Activated T-cell treated with anti-CD3 and anti-CD28 coated beads, Interleukin-2, amount 50 U/mL, for 72 hours (primary cell): ENCODE measurements at places on chromosomes 12 and 14. TPM values are rescaled to one million over a fixed set of nuclear protein-coding genes. Genes with fewer than 3 reads are reported as not detected.

SIX6 gene
- not detected for total RNA-seq

GRIP1 gene
- total RNA-seq = 0.44 TPM

LRP10 gene
- total RNA-seq = 66.5 TPM

DNA sequence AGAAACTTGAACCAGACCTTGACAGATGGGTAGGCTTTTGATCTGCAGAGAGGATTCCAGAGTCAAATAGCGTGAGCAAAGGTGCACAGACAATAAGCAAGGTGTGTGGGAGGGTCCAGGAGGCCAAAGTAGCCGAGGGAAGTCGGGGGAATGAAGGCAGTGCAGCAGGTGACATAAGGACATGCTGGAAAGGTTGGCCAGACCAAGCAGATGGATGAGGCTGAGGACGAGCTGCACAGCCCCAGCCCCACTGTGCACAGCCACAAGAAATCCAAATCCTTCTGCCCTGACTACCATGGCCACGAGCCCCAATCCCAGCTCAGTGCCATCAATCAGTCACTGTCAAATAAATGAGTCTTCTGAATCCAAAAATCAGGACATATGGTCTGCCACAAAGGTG is 5.4 kb downstream of the TTC7B start:
- H3K27ac ChIP-seq = no peak overlapping the region
- H3K27me3 ChIP-seq = peaks cover 11% of the 10 kb centered on the region
- DNase-seq = no peak

DNA sequence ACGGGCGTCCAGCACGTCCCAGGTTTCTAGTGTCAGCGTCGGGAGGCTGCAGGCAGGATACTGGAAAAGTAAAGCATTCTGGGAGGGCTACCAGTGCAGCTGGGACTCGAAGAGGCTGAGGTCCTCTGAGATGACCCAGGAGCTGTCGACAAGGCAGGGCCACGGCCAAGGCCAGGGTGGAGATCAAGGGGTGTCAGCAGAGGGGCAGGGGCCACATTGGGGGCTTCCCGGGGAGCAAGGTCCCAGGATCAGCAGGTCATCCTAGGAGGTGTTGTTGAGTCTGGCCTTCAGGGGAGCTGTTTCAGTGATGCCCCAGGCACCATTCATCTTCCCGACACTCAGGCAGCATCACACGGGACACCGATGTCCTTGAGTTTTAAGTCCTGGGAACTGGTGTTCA is 377.8 kb upstream of the SFSWAP start:
- H3K36me3 ChIP-seq = no peaks in the 10 kb centered on the region
- DNase-seq = no peak
- no peaks in the 10 kb centered on the region for H3K4me1 ChIP-seq
- H3K27me3 ChIP-seq = no peaks in the 10 kb centered on the region
- H3K27ac ChIP-seq = no peak overlapping the region

DNA sequence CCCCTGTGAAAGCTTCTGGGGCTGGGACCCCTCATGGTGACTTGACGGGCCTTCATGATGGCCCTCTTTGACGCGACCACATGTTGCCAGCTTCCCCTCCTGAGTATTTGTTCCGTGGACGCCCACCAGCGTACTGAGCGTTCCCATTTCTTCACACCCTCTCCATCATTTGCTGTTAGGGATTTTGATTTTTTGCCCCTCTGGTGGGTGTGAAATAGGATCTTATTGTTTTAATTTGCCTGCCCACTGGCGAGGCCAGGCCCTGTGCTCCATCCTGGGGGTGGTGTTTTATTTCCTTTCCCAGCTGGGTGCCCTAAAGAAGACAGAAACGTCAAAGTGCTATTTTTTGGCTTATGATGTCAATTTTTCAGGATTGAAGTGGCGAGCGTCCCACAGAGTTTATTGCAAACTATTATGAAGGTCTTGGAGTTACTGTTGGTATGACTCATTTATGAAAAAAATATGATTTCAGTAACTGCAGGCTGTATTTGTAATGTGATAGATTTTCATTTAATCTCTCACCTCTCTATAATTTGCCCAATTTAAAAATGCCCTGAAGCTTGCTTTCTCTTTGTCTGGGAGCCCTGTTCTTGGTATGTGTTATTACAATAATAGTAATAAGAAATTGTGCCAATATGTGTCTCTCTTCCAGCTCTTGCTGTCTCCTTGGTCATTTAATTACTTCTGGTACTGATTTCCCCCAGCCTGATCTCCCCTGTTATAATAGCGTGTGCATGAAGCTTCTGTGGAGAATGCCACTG is 99.6 kb downstream of the SLC25A47 start:
- no peak overlapping the region for H3K27ac ChIP-seq
- peaks cover 1% of the 10 kb centered on the region for H3K36me3 ChIP-seq
- no peak overlapping the region for H3K4me3 ChIP-seq
- peaks cover 7% of the 10 kb centered on the region for H3K4me1 ChIP-seq
- H3K27me3 ChIP-seq = no peaks in the 10 kb centered on the region

GRCh38 chr12:122127839-122128238 is 46.2 kb downstream of the IL31 start:
- peaks cover 2% of the 10 kb centered on the region for H3K36me3 ChIP-seq
- no peak for DNase-seq
- no peak overlapping the region for H3K4me3 ChIP-seq
- H3K27me3 ChIP-seq = no peaks in the 10 kb centered on the region
- H3K4me1 ChIP-seq = peaks cover 11% of the 10 kb centered on the region

GRCh38 chr12:131357185-131357747 is 353.6 kb upstream of the SFSWAP start:
- H3K4me1 ChIP-seq = no peaks in the 10 kb centered on the region
- no peaks in the 10 kb centered on the region for H3K36me3 ChIP-seq
- H3K27ac ChIP-seq = no peak overlapping the region
- H3K4me3 ChIP-seq = no peak overlapping the region
- DNase-seq = no peak
- H3K27me3 ChIP-seq = peaks cover 39% of the 10 kb centered on the region

DNA sequence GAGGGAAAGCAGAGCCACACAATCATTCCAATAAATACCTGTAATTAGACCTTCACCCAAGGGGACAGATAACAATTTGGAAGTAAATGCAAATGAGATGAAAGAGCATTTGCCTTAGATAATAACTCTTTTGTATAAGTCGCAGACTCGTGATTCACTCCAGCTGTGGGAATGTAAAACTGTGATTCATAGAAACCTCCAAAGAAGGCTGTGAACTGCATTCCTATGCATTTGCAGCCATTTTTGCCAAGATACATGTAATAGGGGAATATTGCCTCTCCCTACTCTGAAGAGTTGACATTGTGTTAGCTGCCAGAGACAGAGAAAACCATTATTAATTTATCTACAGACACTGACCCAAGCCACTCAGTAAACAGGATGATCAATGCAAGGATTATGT is 181.9 kb upstream of the ARHGAP5 start:
- no peak for DNase-seq
- no peaks in the 10 kb centered on the region for H3K4me1 ChIP-seq
- no peak overlapping the region for H3K27ac ChIP-seq
- no peak overlapping the region for H3K4me3 ChIP-seq
- no peaks in the 10 kb centered on the region for H3K27me3 ChIP-seq

DNA sequence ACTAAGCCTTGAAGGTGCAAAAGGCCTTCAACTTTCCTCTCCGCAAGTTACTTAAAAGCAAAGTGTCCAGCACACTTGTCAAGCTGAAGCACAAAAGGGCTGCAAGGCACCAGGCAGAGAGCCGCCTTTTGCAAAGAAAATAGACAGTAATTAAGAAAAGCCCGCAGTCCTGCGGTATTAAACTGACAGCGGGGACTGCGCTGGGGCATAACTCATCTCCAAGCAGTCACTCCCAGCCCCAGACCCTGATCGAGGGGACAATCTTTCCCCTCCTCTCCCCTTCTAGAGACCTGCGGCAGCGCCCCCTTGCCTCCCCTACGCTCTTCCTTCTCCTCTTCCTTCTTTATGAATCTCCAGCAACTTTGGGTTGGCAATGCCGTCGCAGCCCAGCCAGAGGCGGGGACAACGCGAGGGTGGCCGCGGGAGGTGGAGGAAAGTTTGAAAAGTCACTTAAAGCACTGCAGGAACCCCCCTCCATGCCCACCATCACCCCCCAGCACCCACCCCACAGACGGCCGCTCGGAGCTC is 200.9 kb upstream of the CAND1 start:
- peaks cover 22% of the 10 kb centered on the region for H3K4me1 ChIP-seq
- peak overlapping the region; percentile 79 for H3K4me3 ChIP-seq

DNA sequence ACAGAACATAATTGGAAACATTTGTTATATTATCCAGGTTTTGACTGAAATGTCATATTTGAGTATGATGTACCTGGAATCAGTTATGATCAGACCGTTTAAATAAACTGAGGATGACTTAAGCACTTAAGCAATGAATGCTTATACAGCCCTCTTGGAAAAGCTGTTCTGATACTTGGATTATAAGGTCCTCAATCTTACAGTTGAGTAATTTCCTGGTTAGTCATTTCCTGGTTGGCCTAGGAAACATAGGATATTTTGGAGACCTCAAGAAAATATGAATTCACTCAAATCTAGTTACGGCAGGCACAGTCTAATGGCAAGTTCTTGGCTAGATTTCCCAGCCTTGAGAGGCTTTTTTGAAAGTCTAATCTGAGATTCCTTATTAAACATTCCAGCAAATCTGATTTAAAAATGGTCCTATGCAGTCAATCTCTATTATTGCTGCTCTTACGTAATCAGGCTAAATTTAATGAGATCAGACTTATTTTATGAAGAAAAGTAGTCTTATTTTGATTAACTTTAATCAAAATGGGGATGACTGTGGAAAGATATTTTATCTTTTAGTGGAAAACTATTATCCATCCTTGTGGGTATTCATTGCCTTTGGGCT is 447.2 kb downstream of the SNAPC1 start:
- no peak overlapping the region for H3K4me3 ChIP-seq
- H3K27ac ChIP-seq = no peak overlapping the region
- H3K36me3 ChIP-seq = peaks cover 4% of the 10 kb centered on the region
- no peaks in the 10 kb centered on the region for H3K4me1 ChIP-seq
